ENCODE measurements at places on chromosomes 3 and 15. TPM values are rescaled to one million over a fixed set of nuclear protein-coding genes. Genes with fewer than 3 reads are reported as not detected.

DNA sequence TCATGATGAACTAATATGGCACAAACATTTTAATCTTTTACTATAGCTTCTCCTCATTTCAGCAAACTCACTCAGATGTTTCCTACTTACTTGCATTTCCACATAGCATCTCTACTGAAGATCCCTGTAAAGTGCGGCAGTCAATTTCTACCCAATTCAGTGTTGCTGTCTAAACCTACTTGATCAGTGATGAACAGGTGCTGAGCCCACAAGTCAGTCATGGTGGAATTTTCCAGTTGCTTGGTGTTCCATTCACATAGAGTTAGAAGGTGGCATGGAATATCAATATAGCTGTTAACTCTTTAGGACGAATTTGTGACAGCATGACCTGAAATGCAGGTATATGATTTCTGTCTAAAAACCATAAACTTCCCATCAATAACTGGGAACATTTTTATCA, 22.7 kb downstream of the MRPL3 start:
- peaks cover 11% of the 10 kb centered on the region for H3K4me1 ChIP-seq
- H3K27me3 ChIP-seq = no peaks in the 10 kb centered on the region
- no peak overlapping the region for H3K4me3 ChIP-seq
- DNase-seq = no peak
- H3K36me3 ChIP-seq = peaks cover 16% of the 10 kb centered on the region

Gene SCN5A
- polyA plus RNA-seq = 3.5 TPM

Gene FBXL2
- 27.7 TPM for polyA plus RNA-seq

DNA sequence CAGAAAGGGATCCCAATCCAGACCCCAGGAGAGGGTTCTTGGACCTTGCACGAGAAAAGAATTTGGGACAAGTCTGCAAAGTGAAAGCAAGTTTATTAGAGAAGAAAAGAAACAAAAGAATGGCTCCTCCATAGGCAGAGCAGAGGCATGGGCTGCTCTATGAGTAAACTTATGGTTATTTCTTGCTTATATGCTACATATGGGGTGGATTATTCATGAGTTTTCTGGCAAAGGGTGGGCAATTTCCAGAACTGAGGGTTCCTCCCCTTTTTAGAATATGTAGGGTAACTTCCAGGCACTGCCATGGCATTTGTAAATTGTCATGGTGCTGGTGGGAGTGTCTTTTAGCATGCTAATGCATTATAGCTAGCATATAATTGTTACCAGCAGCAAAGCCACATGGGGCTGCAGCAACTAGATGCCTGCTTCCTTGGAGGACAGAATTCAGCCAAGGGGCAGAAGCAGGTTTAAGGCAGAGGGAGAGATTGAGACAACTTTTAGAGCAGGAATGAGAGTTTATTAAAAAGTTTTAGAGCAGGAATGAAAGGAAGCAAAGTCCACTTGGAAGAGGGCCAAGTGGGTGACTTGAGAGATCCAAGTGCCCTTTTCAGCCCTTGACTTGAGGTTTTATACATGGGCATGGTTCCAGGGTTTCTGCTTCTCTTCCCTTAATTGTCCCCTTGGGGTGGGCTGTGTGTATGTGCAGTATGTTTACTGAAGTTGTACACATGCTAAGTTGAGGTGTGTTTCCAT, 41.3 kb downstream of the METTL6 start:
- H3K36me3 ChIP-seq = no peaks in the 10 kb centered on the region
- H3K27ac ChIP-seq = no peak overlapping the region
- H3K27me3 ChIP-seq = no peaks in the 10 kb centered on the region
- H3K4me3 ChIP-seq = no peak overlapping the region

- DNase-seq = no peak
- H3K4me3 ChIP-seq = no peak overlapping the region
- peaks cover 3% of the 10 kb centered on the region for H3K36me3 ChIP-seq
- H3K4me1 ChIP-seq = peaks cover 16% of the 10 kb centered on the region
These were observed 428.8 kb upstream of the C2CD4B start for GRCh38 chr15:62593681-62594399.

Gene GABRA5
- polyA plus RNA-seq = 0.13 TPM

Gene PATL2
- 2.3 TPM for polyA plus RNA-seq

GRCh38 chr3:65836047-65836446, 202.7 kb downstream of the MAGI1 start:
- no peak for DNase-seq
- no peak overlapping the region for H3K4me3 ChIP-seq
- H3K27ac ChIP-seq = no peak overlapping the region
- no peaks in the 10 kb centered on the region for H3K4me1 ChIP-seq
- no peaks in the 10 kb centered on the region for H3K27me3 ChIP-seq

GRCh38 chr3:150022381-150023238, 51.9 kb upstream of the PFN2 start:
- no peaks in the 10 kb centered on the region for H3K27me3 ChIP-seq
- DNase-seq = peak; percentile 9
- no peak overlapping the region for H3K27ac ChIP-seq

DNA sequence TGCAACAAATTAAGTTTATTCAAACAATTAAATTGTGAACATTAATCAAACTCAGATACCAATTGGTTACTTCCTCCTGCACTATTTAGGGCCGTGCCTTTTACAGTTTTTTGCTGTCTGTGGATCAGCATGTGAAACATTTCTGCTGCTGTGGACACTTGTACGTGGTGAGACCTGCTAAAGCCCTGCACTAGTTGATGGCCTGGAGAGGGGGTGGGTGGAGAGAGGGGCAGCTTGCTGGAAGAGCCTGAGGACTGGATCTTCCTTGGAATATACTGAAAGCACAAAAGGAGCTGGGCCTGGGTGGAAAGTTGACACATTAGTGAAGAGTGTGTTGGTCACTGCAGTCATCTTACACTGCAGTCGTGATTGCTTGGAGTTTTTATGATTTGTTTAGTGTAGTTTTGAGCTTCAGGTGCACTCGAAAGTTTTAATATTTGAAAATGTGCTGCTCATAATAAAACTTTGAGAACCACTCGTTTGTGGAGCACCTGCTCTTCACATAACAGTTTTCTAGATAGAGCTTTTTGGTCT, 11.4 kb downstream of the PLCL2 start:
- peaks cover 21% of the 10 kb centered on the region for H3K4me1 ChIP-seq
- no peaks in the 10 kb centered on the region for H3K27me3 ChIP-seq
- no peak overlapping the region for H3K4me3 ChIP-seq
- peak overlapping the region; percentile 20 for H3K27ac ChIP-seq

- no peak overlapping the region for H3K27ac ChIP-seq
- H3K36me3 ChIP-seq = no peaks in the 10 kb centered on the region
- no peaks in the 10 kb centered on the region for H3K4me1 ChIP-seq
- H3K27me3 ChIP-seq = no peaks in the 10 kb centered on the region
- no peak overlapping the region for H3K4me3 ChIP-seq
- no peak for DNase-seq
These were observed 63.9 kb downstream of the CERS3 start for GRCh38 chr15:100464888-100465287.

DNA sequence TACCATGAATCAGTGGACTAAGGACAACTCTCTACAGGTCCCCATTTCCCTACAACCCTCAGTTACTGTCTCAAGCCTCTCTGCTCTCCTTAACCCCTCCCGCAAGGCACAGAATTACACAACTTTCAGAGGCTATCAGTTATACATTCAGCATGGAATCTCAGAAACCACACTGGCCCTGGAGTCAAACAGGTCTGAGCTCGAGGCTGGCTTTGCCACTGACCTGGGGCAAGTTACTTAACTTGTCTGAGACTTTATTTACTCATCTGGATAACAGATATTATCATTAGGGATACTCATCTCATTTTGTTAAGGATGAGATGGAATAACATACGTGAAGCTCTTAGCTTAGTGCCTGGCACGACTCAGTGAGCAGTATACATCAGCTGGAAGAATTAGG, 95.2 kb downstream of the WDR76 start:
- H3K27me3 ChIP-seq = no peaks in the 10 kb centered on the region
- no peaks in the 10 kb centered on the region for H3K4me1 ChIP-seq
- DNase-seq = no peak
- H3K36me3 ChIP-seq = no peaks in the 10 kb centered on the region
- no peak overlapping the region for H3K4me3 ChIP-seq

DNA sequence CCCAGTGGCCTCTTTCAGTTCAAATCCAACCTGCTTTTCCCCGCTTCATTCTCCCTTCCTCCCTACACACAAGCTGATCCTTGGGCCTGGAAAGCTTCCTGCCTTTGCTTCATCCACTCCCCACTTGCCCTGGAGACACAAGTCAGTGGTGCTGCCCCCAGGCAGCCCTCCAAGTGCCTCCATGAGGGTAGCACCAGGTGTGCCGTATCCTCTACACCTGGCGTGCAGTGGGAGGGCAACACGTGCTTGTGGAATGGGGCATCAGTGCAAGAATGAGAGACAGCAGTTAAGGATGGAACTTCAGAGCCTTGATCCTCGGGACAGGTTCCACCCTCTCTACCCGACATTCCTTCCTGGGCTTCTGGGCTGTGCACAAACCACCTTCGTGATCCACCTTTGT, 3.8 kb downstream of the ANPEP start:
- peaks cover under 1% of the 10 kb centered on the region for H3K36me3 ChIP-seq
- H3K27ac ChIP-seq = no peak overlapping the region
- DNase-seq = no peak
- H3K4me1 ChIP-seq = peaks cover 46% of the 10 kb centered on the region
- H3K4me3 ChIP-seq = no peak overlapping the region
- peaks cover 5% of the 10 kb centered on the region for H3K27me3 ChIP-seq

Gene PLAAT1
- 0.24 TPM for polyA plus RNA-seq

Gene TM4SF1
- polyA plus RNA-seq = 56.9 TPM

All from large intestine (tissue), 12 donors.